GM23338 (cell line): ENCODE measurements at places on chromosomes 5 and 9. TPM values are rescaled to one million over a fixed set of nuclear protein-coding genes. Genes with fewer than 3 reads are reported as not detected.

PCDHB11 gene
- total RNA-seq: 0.47 and 1.3 TPM in 2 replicates

CTSV gene
- total RNA-seq: 59.1 and 63.4 TPM in 2 replicates

WWC1 gene
- total RNA-seq: 27.8 and 33.2 TPM in 2 replicates

FOXI1 gene
- total RNA-seq: not detected in 2 replicates

SPATA31C1 gene
- 0.08 TPM in 1 of 2 replicates, not detected in the other for total RNA-seq

MYMK gene
- not detected in 2 replicates for total RNA-seq

TLE1 gene
- total RNA-seq: 125 and 132 TPM in 2 replicates

SEMA5A gene
- total RNA-seq: 6.9 and 8.1 TPM in 2 replicates

LRRC19 gene
- total RNA-seq: not detected in 2 replicates

PCDHB3 gene
- total RNA-seq: 15.3 and 19.4 TPM in 2 replicates

TDRD7 gene
- 1.7 and 3.1 TPM in 2 replicates for total RNA-seq

IFNB1 gene
- total RNA-seq: not detected in 2 replicates

UBE2R2 gene
- total RNA-seq: 32.5 and 36.4 TPM in 2 replicates

SYNPO gene
- 1.3 and 3.0 TPM in 2 replicates for total RNA-seq

DOCK8 gene
- 0.50 and 0.94 TPM in 2 replicates for total RNA-seq

FAM200C gene
- 6.9 and 7.4 TPM in 2 replicates for total RNA-seq

GRM6 gene
- total RNA-seq: not detected in 2 replicates

SV2C gene
- 0.07 and 0.12 TPM in 2 replicates for total RNA-seq

DNM1 gene
- 42.0 and 43.2 TPM in 2 replicates for total RNA-seq

GAPT gene
- not detected in 2 replicates for total RNA-seq

SLCO6A1 gene
- total RNA-seq: 3.1 TPM in 1 of 2 replicates, not detected in the other

FAM169A gene
- total RNA-seq: 78.7 and 97.7 TPM in 2 replicates

ASPN gene
- total RNA-seq: not detected in 2 replicates

AQP3 gene
- 3.5 and 3.8 TPM in 2 replicates for total RNA-seq

EDIL3 gene
- 59.9 and 61.9 TPM in 2 replicates for total RNA-seq

SRD5A1 gene
- 69.6 and 87.3 TPM in 2 replicates for total RNA-seq
